Type B pancreatic cell (in vitro differentiated cells): ENCODE measurements at places on chromosomes 1 and 21.

- DNase-seq: no peak
These were observed 18.4 kb upstream of the TNFRSF1B start for GRCh38 chr1:12148160-12148957.

DNA sequence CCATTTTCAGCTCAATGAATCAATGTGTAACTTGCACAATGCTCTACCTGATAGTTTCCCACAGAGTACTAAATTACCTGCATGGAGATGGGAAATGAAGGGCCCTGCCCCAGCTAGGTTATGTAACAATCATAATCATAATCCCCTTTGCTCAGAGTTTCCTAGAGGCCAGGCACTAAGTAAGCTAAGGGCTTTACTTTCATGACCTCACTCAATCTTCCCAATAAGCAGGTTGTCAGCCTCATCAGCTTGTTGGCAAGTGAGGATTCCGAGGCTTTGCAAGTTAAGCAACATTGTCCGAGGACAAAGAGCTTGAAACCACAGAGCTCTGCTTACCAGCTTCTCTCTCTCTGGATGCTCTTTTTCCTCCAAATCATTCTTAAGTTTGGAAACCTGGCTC, 64.1 kb upstream of the NTPCR start:
- DNase-seq: no peak

GRCh38 chr1:18949686-18950400, 6.6 kb downstream of the IFFO2 start:
- no peak for DNase-seq

GRCh38 chr1:27399251-27400025, 7.0 kb downstream of the GPR3 start:
- DNase-seq: no peak

- no peak for DNase-seq
These were observed 1360.4 kb downstream of the BRINP3 start for GRCh38 chr1:189117072-189117770.

DNA sequence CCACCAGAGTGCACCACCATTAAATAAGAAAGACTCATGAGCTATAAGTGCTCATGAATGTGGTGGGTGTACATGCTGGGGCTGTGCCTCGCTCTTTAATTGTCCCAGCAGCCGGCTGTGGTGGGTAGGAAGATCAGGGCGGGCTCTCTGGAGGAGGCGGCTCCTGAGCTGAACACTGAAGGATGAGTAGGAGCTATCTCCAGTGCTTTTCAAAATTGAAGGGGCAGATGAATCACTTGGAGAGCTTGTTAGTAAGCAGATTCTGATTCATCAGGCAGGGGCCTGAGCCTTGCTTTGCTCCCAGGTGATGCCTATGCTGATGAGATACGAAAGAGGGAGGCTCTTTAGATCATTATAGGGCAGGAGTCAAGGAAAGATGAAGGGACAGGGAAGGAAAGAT, 54.1 kb downstream of the ETS2 start:
- no peak for DNase-seq

DNA sequence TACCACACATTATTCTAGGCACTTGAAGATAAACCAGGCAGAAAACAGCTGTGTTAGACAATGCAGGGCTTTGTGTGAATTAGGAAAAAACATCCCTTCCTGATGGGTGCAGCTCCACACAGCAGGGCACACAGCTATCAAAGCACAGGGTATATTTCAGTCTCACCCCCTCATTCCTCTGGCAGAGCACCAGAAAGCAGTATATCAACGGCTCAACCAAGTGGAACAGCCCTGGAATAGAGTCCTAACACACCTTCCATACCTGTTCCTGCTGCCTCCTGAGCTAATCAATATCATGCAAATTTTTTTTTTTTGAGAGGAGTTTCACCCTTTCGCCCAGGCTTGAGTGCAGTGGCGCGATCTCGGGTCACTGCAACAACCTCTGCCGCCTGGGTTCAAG, 32.1 kb downstream of the LYST start:
- DNase-seq: no peak

- no peak for DNase-seq
These were observed 5.9 kb downstream of the CDC14A start for GRCh38 chr1:100358210-100358609.
